Skeletal muscle cell (primary cell): ENCODE measurements at places on chromosomes 7 and 10.

DNA sequence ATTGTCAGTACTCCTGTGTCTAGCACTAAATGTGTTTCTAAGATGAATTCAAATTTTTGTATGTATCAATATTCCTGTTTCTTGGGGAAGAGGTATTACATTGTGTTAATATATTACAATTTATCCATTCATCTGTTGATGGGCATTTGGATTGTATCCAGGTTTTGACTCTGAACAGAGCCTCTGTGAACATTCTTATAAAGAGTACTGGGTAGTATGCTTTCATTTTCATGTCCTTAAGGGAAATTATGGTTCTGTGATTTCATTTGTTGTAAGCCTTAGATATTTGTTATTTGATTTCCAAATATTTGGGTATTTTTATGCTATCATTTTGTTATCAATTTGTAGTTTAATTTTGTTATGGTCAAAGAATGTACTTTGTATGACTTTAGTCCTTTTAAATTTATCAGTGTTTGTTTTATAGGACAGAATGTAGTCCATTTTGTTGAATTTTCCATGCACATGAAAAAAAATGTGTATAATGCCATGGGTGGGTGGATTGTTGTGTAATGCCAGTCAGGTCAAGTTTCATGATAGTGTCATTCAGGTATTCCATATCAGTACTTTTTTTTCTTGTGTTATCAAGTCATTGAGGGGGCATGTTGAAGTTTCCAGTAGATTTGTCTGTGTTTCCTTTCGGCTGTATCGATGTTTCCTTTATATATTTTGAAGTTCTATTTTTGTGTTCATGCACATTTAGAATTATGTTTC lies 38.4 kb downstream of the STAM start:
- no peak for DNase-seq

DNA sequence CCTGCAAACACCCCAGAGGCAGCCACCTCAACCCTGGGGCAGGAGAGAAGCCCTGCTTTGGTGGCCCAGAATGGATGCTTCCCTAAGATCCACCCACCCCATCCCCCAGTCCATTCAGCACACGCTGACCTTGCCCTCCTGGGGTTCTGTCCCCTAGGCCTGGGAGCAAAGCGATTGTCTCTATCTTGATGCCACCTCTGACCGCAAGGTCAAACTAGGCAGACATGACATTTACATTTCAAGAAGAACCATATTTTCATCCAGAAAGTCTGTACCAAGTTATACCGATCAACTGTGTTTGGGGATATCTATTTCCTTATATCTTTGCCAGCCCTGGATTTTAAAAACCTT lies 23.0 kb downstream of the MAT1A start:
- no peak for DNase-seq

GRCh38 chr7:137146552-137147337 lies 196.8 kb downstream of the PTN start:
- peak; percentile 71 for DNase-seq

DNA sequence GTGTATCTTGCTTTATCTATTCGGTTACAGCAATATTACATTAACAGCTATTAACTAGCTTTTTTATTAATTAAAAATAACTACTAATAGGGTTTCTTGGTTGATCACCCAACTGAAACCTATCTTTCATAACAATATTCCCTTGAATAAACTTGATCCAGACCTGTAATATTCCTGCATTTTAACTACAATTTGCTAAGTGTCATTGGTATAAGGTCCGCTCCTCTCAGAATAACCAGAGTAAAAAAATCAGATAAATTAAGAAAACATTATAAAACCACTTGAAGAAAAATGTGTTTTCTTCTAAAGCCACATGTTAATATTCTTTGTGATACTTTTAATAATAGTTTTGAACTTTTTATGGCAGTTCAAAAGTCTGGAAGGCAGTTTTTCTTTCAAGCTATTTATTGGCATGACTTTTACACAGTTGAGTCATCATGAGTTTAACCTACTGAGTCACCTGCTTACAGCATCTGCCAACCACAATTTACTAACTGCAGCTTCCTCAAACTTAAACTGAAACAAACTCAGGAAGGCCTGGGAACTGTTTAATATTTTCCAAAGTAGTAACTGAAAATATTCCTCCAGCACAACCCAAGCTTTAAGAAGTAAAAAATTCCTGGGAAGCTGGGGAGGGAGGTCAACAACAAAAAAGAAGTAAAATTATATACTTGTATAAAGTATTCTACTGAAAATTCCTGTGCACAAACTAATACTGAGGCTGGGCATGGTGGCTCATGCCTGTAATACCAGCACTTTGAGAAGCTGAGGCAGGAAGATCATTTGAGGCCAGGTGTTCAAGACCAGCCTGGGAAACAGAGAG lies 103.2 kb downstream of the NRBF2 start:
- peak; percentile 81 for DNase-seq

- no peak for DNase-seq
Measured at GRCh38 chr10:130579913-130580312, 443.7 kb downstream of the GLRX3 start.

DNA sequence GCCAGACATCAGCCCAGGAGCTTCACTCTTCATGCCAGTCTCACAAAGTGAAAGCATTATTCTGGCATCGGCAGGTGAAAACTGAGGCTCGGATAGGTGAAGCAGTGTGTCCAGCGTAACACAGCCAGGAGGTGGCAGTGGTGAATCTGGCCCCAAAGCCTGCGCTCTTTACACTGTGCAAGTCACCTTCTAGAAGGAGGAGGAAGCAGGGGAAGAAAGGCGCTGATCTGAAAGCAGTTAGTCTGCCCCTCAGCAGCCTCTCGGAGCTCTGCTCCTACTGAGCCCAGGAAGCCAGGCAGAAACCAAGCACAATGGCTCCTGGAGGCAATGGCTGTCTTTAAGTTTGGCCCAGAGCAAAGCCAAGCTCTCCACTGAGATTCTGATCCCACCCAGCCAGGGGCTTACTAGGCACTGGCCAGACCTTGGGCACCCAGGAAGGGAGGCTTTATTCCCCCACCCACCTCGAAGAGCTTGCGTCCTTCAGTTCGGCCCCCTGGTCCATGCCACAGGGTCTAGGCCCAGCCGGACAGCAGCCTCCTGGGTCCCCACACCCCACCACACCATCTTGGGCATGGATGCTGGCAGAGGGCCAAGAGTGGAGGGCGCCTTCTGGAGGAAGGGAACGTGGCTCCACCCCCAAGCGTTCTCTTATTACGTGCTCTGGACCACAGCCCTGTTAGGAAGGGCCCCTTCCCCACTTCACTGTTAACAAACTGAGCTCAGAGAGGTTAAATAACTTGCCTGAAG lies 104.5 kb downstream of the GRID1 start:
- DNase-seq = no peak

GRCh38 chr10:1177936-1178335 lies 121.8 kb downstream of the WDR37 start:
- no peak for DNase-seq

- no peak for DNase-seq
Measured at GRCh38 chr7:124915242-124915641, 14.4 kb downstream of the POT1 start.

DNA sequence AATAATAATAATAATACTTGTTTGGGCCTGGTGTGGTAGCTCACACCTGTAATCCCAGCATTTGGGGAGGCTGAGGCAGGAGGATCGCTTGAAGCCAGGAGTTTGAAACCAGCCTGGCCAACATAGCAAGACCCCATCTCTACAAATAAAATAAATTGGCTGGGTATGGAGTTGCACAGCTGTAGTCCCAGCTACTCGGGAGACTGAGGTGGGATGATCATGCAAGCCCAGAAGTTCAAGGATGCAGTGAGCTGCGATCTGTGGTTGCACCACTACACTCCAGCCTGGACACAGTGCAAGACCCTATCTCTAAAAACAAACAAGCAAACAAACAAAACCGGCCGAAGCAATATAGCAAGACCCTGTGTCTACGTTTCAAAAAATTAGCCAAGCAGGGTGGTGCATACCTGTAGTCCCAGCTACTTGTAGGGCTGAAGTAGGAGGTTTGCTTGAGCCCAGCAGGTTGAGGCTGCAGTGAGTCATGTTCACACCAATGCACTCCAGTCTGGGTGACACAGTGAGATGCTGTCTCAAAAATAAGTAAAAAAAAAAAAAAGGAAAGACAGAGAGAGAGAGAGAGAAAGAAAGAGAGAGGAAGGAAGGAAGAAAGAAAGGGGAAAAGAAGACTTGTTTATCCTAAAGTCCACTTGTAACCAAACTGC lies 85.6 kb upstream of the KDM7A start:
- DNase-seq = no peak

GRCh38 chr7:148436571-148436970 lies 154.0 kb upstream of the C7orf33 start:
- DNase-seq = no peak

DNA sequence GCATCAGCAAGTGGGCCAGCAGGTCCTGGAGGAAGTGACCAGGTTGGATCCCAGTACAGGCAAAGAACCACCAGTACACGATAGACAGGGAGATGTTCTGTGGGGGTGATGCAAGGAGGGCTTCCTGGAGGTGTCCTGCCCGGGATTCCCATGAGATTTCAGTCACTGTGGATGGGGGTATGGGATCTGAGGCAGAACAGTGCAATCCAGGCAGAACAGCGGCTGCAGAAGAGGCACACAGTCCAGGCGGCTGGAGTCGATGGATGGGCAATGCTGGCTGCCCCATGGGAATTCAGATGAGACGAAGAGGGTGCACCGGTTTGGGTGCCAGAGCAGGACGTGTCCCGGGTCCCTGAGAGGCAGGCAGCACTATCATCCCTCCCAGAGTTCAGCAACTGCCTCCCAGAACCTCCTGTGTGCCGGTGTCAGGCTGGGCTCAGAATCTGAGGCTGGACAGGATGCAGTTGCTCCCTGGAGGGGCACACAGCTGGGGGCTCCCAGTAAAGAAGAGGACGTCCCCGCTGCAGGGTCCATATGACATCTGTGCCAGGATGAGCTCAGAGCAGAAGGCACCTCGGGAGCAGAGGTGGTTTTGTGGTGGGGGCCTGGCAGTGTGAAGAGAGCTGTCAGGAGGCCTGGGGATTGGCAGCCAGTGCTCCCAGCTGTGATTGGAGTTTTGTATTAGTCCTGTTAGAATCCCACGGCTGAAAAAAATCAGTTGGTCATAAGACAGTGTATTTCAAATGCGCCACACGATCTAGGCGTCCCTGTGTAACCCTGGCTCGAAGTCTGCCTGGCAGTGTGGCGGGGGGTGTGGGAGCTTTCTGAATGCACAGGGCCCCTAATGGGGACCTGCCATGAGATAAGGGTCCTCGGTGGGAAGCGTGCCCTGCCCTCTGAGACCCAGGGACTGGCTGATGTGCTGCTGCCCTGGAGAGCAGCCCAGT lies 3.2 kb downstream of the KNDC1 start:
- DNase-seq = no peak

DNA sequence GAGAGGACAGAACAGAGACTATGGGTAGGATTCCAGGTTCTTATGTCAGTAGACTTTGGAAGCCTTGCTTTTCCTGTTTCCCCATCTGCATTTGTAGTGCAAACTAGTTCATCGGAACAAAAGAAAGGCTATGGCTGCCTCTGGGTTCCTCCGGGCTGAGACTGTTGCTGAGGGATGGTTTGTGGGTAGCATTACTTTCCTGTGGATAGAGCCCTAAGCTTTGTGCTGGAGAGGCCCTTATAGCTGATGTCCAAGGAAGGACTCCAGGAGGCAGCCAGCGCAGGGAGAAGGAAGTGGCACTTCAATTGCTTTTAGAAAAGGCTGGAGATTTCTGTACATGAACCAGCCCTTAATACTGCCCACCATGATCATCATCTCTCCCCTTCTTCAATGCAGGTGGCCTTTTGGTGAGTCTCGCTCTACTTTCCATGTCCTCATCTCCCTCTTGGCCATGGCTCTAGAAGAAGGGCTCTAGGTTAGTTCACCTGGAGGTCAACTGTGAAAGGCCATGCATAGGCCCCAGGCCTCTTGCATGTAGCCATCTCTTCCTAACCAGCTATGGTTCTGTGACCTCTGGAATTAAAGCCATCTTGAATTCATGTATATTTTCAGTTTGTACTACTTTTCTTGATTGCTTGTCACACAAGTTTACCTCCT lies 15.4 kb downstream of the MXI1 start:
- DNase-seq = no peak

- no peak for DNase-seq
Measured at GRCh38 chr10:71259815-71260501, 47.6 kb downstream of the UNC5B start.

DNA sequence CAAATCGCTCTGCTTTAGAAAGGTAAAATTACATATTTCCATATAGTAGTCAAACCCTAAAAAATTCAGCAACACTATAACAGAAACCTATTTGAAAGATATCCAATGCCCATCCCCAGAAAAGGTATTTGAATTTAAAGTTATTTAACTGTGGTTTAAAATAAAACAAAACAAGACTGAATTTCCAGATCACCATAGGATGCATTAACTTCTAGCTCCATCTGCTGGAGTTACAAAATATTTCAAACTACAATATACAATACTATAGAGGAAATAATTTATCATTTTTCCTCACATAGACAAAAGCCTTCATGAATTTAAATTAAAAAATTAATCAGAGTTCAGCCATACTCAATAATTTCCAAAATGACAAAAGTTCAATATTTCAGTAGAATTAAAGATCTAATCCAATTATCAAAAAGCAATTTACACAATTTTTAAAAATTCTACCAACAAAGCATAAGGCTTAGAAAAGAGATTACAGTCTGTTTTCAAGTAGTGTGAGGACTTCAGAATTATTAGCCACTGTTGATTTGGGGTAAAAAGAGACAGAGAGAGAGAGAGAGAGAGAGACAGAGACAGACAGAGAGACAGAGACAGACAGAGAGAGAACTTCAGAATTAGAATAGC lies 75.9 kb downstream of the LMBR1 start:
- DNase-seq = peak; percentile 2

GRCh38 chr10:118568327-118568848 lies 27.1 kb downstream of the PRLHR start:
- no peak for DNase-seq

DNA sequence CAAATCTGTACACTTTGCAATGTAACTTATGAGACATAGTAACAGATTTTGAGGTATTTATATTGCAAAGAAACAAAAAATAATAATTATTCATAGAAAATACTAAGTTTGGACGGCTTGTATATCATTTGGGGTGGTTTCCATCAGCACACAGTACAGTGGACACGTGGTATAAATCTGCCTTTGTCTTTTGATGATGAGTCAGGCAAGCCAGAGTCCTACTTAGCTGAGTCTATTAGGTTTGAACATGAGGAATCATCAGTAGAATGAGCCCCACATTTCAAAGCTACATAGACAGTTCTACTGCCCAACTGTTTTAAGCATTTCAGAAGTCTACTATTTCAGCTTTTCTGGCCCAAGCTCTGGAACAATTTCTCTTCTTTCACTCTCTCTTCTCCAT lies 803.2 kb downstream of the PHTF2 start:
- DNase-seq = no peak

DNA sequence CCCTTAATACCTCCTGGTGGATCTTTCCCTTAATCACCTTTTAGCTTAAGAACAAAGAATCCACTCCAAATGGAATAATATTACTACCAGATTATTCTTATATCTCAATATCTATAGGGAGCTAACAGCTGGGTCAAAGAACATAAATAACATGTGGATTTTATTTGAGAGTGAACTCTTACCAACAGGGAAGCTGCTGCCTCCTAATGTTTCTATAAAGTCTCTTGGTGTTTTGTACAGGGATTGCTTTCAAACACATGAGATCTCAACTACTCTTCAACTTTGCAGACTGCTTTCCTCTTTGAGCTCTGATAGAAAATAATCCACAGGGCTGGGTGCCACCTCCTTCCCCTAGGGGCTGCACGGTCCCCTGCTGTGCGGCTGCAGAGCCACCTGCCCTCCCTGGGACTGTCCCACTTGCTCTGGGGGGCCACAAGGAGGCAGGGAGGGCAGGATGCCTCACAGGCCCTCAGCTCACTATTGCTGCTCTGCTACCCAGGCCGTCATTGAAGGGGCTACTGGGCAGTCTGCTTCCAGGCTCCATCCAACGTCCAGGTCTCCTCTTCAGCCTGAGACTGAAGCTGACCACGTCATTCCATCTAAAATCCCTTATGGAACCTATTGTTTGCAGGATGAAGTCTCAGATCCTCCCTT lies 191.2 kb downstream of the CXCL12 start:
- no peak for DNase-seq
